ENCODE measurements at places on chromosomes 16 and 17.
A peak's percentile ranks its signal among the peaks of the same experiment; 100 is the strongest.

DNA sequence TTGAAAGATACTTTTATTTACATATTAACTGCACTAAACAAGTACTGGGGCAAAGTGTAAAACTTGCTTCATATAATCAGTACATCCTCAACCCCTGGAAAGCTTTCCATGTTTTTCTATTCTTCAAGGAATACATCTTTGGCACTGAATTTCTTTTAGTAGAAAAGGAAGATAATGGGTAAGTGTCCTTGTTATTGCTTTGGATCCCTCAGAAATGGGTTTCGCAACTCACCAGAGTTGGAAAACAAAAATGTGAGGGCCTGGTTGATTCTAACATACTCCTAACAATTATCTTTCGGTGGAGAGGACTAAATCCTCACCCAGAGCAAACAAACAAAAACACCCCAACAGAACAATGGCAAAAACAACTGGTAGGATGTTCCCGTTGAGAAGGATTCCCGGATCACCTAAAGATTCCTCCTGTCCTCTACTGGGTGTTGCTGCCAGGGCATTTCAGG lies 120.4 kb downstream of the PARN start:
- DNase-seq: no peak

DNA sequence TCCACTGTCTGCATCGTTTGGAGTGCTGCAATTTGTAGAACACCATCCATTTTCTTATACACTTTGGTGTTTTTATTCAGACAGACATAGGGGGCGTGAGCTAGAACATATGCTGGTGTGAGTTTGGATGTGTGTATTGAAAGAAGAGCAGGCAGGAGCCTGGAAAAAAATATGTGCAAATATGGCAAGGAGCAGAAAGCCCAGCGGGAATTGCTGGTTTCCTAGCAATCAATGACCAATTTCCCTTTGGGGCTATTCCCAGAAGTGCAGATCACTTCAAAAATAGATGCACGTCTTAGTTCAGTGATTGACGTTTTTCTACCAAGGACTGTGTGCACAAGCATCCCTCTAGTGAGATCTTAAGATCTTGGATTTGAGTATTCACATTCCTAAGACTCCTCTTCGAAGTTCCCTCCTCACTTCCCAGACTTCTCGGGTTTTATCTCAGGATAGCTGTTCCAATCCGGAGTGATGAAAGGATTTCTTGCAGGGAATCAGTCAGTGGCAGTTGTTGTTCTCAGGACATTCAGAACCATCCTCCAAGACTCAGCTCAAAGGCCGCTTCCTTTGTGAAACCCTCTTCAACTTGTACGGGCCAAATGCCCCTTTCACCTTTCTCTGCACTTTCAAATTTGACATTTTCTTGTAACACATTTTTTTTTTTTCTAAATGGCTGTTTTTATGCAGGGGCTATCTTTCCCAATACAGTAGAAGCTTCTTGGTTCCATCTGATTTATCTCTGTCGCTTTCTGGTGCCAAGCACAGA lies 268.7 kb upstream of the ASIC2 start:
- no peak for DNase-seq

DNA sequence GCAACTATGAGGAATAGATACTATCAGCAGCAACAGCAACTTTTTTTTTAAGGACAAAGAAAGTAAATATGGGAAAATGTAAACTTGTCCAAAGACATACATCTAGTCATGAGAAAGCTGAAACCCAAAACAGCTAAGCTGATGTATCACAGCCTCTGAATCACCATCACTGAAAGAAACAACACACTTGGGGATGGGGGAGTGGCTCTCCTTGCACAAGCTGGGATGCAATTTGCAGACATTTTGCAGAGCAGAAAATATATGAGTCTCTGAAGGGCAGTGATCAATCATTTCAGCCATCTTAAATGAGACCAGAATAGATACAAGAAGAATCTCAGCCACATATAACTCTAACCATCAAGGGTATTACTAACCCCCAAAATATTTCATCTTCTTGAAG lies 79.1 kb downstream of the GRIN2A start:
- DNase-seq: no peak

GRCh38 chr17:16327018-16327417 lies 26.3 kb downstream of the CENPV start:
- no peak for DNase-seq

- DNase-seq: peak; percentile 43
These were observed 4.7 kb upstream of the IL17C start for GRCh38 chr16:88633684-88634140.

DNA sequence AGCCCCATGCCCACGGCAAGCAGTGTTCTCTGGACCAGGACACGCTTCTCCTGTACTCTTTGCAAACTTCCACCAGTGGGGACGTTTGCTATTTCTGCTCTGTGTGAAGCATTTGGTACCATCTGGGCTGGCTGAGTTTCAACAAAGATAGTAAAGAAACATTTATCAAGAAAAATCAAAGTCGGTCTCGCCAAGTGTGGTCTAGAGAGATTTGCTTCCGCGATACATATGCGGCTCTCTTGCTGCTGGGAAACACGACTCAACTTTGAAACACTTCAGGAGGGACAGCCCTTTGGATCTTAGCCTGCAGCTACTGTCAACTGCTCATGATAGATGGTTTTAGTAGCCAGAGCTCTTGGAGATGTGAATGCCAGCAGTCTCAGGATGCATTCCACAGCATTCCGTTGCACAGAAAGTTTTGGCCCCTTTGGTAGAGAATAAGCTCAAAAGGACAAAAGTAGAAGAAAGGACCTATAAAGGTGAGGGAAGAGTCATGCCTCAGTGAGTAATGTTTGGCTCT lies 168.2 kb upstream of the CACNG3 start:
- no peak for DNase-seq

GRCh38 chr17:43471585-43472160 lies 12.1 kb upstream of the DHX8 start:
- no peak for DNase-seq

Data from stimulated activated CD4-positive, alpha-beta T cell treated with anti-CD3 and anti-CD28 coated beads, Interleukin-1b, Interleukin-23, amount 100 ng/mL, for 24 hours (primary cell).